ENCODE measurements at places on chromosomes 5 and 9. TPM values are rescaled to one million over a fixed set of nuclear protein-coding genes. Genes with fewer than 3 reads are reported as not detected.

- DNase-seq: no peak
Observed at GRCh38 chr5:114988096-114988495, 181.6 kb downstream of the TRIM36 start.

DNA sequence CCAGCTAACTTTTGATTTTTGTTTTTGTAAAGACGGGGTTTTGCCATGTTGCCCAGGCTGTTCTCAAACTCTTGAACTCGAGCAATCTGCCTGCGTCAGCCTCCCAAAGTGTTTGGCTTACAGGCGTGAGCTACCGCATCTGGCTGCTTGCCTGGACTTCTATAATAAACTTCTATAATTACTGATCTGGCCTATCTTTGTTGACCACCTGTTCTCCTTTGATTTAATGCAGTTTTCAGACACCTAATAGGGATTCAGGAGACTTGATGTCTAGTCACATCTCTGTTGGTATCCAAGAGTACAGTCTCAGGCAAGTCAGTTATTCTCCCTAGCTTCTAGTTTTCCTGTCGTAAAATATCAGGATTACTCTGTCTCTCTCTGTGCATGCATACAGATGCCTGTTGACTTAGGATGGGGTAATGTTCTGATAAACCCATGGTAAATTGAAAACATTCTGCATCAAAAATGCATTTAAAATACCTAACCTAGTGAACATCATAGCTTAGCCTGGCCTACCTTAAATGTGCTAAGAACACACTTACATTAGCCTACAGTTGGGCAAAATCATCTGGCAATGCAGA is 51.5 kb upstream of the NR3C1 start:
- DNase-seq: no peak

DNA sequence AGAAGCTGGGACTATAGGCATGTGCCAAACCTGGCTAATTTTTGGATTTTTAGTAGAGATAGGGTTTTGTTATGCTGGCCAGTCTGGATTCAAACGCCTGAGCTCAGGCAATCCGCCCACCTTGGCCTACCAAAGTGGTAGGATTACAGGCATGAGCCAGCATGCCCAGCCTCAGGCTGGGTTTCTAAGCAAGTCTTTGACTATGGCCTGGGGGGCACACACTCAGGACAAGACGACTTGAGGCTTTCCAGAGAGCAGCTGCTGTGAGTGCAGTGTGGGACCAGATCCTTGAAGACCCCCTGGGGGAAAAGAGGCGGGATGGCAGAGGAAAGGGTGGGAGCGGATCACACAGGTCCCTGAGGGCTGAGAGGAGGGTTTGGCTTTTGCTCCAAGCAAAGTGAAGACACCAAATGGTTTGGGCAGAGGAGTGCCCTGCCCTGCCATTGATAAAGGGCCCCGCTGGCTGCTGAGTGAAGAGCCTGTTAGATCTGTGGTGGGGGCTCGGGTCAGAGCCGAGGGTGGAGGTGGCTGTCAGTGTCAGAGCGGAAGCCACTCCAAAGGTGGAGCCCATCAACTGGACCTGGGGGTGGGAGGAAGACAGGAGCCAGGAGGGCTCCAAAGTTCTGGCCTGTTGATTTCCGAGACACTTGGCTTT is 46.8 kb upstream of the FUBP3 start:
- no peak for DNase-seq

DNA sequence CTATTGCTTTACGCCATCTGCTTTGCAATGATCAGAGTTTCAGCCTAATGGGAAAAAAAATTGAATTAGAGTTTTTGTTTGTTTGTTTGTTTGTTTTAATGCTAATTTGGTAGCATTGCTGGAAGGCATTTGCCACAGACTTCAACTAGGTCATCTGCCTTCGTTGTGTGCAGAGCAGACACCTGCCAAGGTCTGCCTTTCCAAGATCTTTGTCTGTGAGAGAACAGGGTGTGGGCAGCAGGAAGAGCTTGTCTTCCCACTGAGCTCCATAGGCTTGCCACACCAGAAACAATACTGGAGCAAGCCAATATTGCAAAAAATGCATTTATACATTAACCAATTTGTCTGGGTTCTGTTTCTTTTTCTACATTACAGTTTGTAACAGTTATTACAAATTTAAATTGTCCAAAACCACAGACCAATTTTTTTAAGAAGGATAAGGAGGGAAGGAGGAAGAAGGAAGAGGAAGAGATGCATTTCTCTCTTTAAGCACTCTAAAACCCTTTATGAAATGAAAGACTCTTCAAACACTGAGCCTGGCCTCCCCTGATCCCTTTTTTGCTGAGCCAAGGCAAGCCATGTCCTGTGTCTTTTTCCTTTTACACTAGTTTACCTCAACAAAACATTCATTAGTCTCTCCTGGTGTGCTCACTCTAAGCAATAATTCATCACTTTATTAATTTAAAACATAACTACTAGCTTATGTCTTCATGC is 210.5 kb downstream of the SNX18 start:
- DNase-seq: no peak

Gene PAEP
- not detected for total RNA-seq
